H1 (cell line): ENCODE measurements at places on chromosomes 3 and 15. TPM values are rescaled to one million over a fixed set of nuclear protein-coding genes. Genes with fewer than 3 reads are reported as not detected.

TMEM207 gene
- total RNA-seq: not detected in 2 replicates

SLC9C1 gene
- total RNA-seq: 0.24 and 1.1 TPM in 2 replicates

POU1F1 gene
- not detected in 2 replicates for total RNA-seq

RFC4 gene
- 86.9 and 100 TPM in 2 replicates for total RNA-seq

DNA sequence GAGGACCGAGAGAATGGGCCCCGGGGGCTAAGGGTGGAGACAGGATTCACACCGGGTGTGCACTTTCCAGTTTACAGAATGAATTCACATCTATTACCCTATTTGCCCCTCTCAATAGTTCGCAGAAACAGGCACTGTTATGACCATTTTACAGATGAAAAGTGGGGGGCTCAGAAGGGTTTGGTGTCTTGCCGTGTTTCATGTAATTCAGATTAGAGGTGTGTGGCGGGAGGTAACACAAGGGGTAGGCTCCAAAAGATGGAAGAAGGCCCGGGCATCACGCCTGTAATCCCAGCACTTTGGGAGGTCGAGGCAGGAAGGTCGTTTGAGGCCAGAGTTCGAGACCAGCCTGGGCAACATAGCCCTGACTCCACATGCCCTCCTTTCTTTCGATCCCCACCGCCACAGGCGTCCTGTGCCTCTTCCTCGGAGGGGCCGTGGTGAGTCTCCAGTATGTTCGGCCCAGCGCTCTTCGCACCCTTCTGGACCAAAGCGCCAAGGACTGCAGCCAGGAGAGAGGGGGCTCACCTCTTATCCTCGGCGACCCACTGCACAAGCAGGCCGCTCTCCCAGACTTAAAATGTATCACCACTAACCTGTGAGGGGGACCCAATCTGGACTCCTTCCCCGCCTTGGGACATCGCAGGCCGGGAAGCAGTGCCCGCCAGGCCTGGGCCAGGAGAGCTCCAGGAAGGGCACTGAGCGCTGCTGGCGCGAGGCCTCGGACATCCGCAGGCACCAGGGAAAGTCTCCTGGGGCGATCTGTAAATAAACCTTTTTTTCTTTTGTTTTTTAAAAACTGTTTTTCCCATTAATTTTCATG lies 3.4 kb downstream of the DUOXA2 start:
- H3K27ac ChIP-seq: no peak overlapping the region
- H3K4me1 ChIP-seq: peaks cover 21% of the 10 kb centered on the region
- H3K4me3 ChIP-seq: peak overlapping the region; percentile 54
- H3K27me3 ChIP-seq: peaks cover 62% of the 10 kb centered on the region
- H3K36me3 ChIP-seq: no peaks in the 10 kb centered on the region
- DNase-seq: no peak

DNA sequence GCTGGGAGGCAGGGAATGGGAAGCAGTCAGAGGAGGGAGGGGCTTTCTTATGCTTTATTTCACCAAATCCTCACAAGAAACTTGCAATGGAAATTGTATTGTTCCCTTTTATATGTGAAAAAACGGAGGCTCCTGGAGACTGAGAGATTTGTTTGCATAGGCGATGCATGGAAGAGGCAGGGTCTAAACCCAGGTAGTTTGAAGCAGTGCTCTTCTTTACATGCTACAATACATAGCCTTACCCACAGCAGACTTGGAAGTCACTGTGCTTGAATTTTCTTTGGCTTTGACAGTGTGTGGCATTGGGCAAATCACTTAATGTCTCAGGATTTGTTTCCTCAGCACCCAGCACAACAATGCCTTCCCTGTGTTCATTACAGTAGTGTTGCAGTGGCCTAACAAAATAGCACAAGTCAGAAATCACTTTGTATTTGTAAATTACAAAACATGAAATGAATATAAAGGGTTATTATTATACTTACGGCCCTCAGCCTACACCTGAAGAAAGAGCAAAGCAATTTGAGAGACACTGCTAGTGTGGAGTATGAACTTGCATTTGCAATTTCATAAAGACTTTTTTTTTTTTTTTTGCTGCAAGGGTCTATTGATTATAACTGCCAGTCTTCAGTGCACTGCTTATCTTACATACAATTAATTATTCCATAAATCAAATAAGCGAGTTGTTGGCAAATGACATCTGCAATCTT lies 646.4 kb upstream of the KCNMB2 start:
- H3K36me3 ChIP-seq: no peaks in the 10 kb centered on the region
- DNase-seq: no peak
- H3K4me1 ChIP-seq: no peaks in the 10 kb centered on the region
- no peaks in the 10 kb centered on the region for H3K27me3 ChIP-seq

GRCh38 chr3:58521917-58522631 lies 14.9 kb downstream of the ACOX2 start:
- no peak for DNase-seq
- no peaks in the 10 kb centered on the region for H3K36me3 ChIP-seq
- no peak overlapping the region for H3K4me3 ChIP-seq
- H3K4me1 ChIP-seq: peaks cover 10% of the 10 kb centered on the region; the same call in 1 of the 2 replicates
- no peak overlapping the region for H3K27ac ChIP-seq
- H3K27me3 ChIP-seq: no peaks in the 10 kb centered on the region

GRCh38 chr15:99764522-99764921 lies 31.3 kb upstream of the LYSMD4 start:
- no peaks in the 10 kb centered on the region for H3K36me3 ChIP-seq
- no peak overlapping the region for H3K27ac ChIP-seq
- H3K4me3 ChIP-seq: no peak overlapping the region

DNA sequence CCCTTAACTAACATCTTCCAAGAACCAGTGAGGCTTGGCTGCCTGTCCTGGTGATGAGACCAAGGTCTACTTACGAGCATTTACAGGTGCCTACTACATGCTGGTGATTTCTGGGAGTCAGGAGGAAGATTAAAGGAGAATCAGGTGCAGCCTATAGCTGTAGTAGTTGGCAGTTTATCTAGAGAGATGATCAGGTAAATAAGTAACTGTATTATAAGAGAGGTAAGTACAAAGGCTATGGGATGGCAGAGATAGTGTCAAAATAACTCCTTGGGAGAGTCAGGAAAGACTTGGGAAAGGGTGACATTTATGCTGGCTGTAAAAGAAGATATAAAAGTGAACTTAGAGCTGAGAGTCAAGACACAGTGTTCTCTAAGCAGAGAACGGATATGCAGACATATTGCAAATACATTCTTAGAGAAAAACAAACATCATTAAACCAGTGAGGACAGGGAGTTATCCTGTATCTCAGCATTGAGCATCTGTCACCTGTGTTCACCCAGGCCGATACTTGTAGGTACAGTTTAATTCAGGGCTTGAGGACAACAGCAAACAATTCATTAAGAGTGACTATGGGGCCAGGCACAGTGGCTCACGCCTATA lies 49.7 kb upstream of the ACP3 start:
- H3K36me3 ChIP-seq: no peaks in the 10 kb centered on the region
- DNase-seq: no peak
- no peak overlapping the region for H3K4me3 ChIP-seq
- no peak overlapping the region for H3K27ac ChIP-seq
- peaks cover 3% of the 10 kb centered on the region; the same call in 1 of the 2 replicates for H3K4me1 ChIP-seq

DNA sequence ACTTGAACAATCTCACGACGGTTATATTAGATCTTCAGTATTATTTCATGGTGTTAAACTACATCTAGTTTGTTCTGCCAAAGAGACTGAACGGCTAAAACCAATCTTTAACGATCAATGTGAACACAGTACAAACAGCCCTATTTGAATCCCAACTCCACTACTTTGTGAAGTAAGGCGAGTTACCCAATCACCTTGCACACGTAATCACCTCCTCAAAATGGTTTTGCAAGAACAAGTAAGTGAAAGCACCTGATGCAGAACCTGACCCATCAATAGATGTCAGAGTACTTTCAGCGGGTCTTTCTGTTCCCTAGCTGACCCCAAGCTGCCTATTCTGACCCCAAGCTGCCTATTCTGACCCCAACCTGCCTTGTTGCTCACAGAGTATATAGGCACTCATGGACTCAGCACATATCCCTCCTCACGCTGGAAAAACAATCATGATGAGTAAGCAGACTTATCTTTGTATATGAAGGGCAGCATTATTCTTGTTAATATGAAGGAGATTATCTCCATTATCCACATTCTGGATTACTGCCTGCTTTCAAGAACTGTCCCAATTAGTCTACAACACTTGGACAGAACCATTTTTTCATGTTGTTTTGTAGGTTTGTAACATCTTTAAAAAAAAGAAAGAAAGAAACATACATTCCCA lies 3.7 kb downstream of the KPNA1 start:
- H3K27ac ChIP-seq: no peak overlapping the region
- H3K27me3 ChIP-seq: no peaks in the 10 kb centered on the region
- H3K4me3 ChIP-seq: no peak overlapping the region
- no peak for DNase-seq

GRCh38 chr15:80635953-80636352 lies 59.2 kb upstream of the ABHD17C start:
- no peak for DNase-seq
- no peaks in the 10 kb centered on the region for H3K4me1 ChIP-seq
- H3K36me3 ChIP-seq: no peaks in the 10 kb centered on the region
- no peak overlapping the region for H3K4me3 ChIP-seq

DNA sequence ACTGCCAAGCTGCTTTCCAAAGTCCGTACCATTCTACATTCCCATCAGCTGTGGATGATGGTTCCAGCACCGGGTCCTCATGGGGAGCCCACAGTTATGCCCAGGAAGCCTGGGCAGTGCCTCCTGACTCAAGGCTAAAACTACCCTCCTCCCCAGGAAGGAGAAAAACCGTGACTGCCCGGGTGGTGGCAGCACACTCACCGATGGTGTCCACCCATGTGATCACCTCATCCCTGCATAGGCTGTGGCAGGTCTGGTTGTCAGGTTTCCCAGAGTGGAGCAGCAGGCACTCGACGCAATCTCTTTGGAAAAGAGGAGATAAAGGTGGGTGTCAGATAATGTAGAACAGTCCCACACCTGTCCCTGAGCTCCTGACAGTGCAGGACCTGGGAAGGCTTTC lies 38.6 kb downstream of the UMPS start:
- peaks cover 25% of the 10 kb centered on the region for H3K36me3 ChIP-seq
- peaks cover 2% of the 10 kb centered on the region for H3K4me1 ChIP-seq
- H3K27me3 ChIP-seq: no peaks in the 10 kb centered on the region
- H3K27ac ChIP-seq: no peak overlapping the region

DNA sequence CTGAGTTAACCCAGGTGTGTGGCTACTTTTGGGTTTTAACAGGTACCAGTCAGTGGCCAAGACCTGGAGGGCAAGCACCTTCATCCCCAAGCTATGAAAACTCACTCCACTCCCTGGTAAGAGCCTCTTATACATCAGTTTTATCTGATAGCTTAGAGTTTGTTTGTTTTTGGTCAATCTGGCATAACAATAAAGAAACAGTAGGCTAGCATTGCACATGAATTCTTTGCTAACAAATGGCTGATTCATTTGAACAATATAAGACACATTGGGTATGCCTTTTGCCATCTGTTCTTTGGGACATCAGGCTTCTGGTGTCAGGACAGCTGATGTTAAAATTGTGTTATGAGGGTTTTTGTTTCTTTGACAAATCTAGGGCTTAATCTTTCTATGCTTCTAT lies 125.0 kb upstream of the CGNL1 start:
- H3K27me3 ChIP-seq: no peaks in the 10 kb centered on the region
- peaks cover 8% of the 10 kb centered on the region; the same call in 1 of the 2 replicates for H3K4me1 ChIP-seq
- no peak overlapping the region for H3K27ac ChIP-seq
- DNase-seq: no peak
- H3K36me3 ChIP-seq: peaks cover 16% of the 10 kb centered on the region; the same call in 1 of the 2 replicates

GRCh38 chr3:55164191-55164590 lies 236.3 kb upstream of the LRTM1 start:
- no peaks in the 10 kb centered on the region for H3K27me3 ChIP-seq
- no peak overlapping the region for H3K4me3 ChIP-seq
- no peaks in the 10 kb centered on the region for H3K36me3 ChIP-seq
- DNase-seq: no peak
- no peaks in the 10 kb centered on the region for H3K4me1 ChIP-seq

- H3K4me1 ChIP-seq: no peaks in the 10 kb centered on the region
- no peak overlapping the region for H3K27ac ChIP-seq
- no peak overlapping the region for H3K4me3 ChIP-seq
- peaks cover 9% of the 10 kb centered on the region for H3K36me3 ChIP-seq
Measured at GRCh38 chr3:183664913-183665381, 29.5 kb downstream of the KLHL24 start.

- no peaks in the 10 kb centered on the region for H3K36me3 ChIP-seq
- no peaks in the 10 kb centered on the region for H3K27me3 ChIP-seq
- DNase-seq: no peak
Measured at GRCh38 chr3:184549796-184550577, 11.6 kb upstream of the EPHB3 start.

GRCh38 chr3:28547677-28548076 lies 199.1 kb upstream of the AZI2 start:
- H3K4me1 ChIP-seq: no peaks in the 10 kb centered on the region
- no peak for DNase-seq
- H3K36me3 ChIP-seq: no peaks in the 10 kb centered on the region
- H3K27me3 ChIP-seq: no peaks in the 10 kb centered on the region

DNA sequence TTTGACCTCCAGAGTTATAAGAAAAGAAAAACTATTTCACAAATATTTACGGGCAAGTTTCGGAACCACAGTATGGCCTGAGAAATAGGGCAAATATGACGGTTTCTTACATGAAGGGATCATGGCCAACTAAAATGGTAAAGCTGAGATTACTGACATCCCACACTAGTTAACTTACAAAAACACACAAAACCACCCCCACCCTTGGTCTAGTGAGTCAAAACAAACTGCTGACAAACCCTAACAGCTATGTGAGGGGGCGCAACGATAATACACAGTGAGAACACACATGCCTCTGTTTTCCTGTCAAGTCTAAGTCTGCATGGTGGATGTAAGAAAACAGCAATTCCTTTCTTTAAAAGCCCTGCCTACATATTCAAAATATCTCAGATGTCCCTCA lies 32.3 kb downstream of the CBLB start:
- H3K4me1 ChIP-seq: no peaks in the 10 kb centered on the region
- no peak overlapping the region for H3K4me3 ChIP-seq
- no peaks in the 10 kb centered on the region for H3K27me3 ChIP-seq
- no peak overlapping the region for H3K27ac ChIP-seq
- no peaks in the 10 kb centered on the region for H3K36me3 ChIP-seq

- H3K4me3 ChIP-seq: no peak overlapping the region
- no peak for DNase-seq
- no peaks in the 10 kb centered on the region for H3K4me1 ChIP-seq
- H3K27ac ChIP-seq: no peak overlapping the region
- H3K36me3 ChIP-seq: no peaks in the 10 kb centered on the region
Measured at GRCh38 chr15:69629631-69630161, 177.1 kb downstream of the RPLP1 start.

- H3K27ac ChIP-seq: no peak overlapping the region
- no peaks in the 10 kb centered on the region for H3K36me3 ChIP-seq
- peaks cover 4% of the 10 kb centered on the region; the same call in 1 of the 2 replicates for H3K27me3 ChIP-seq
- no peak for DNase-seq
- H3K4me1 ChIP-seq: peaks cover 19% of the 10 kb centered on the region
Measured at GRCh38 chr3:113103588-113103987, 107.8 kb upstream of the BOC start.

- no peak overlapping the region for H3K4me3 ChIP-seq
- no peak overlapping the region for H3K27ac ChIP-seq
- no peaks in the 10 kb centered on the region for H3K4me1 ChIP-seq
- no peaks in the 10 kb centered on the region for H3K36me3 ChIP-seq
- DNase-seq: no peak
Measured at GRCh38 chr3:194592798-194593752, 40.1 kb downstream of the TMEM44 start.
